ENCODE measurements at places on chromosomes 5 and 9.

- no peak for DNase-seq
These were observed 16.2 kb downstream of the SFXN1 start for GRCh38 chr5:175494264-175495183.

GRCh38 chr5:21263361-21263760 is 1275.4 kb upstream of the CDH18 start:
- no peak for DNase-seq

DNA sequence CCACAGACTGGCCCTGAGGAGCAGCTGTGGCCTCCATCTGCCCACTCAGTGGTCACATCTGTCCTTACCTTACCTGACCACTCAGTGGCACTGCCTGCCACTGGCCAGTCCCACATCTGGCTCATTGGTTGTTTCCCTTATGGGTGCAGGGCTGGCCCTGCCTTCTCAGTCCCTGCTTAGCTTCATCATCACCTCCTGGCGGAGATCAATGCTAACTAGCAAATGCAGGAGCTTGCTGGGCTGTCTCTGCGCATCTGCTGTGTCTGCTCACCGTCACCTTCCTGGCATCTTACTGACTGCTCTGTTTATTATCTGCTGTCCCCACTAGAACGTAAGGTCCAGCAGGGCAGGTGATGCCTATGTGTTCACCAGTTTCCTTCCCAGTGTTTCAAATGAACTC is 356.9 kb downstream of the SEMA5A start:
- no peak for DNase-seq

GRCh38 chr5:15615859-15616258 is 115.9 kb downstream of the FBXL7 start:
- no peak for DNase-seq

- DNase-seq = no peak
These were observed 1.3 kb upstream of the GARNL3 start for GRCh38 chr9:127263237-127263636.

DNA sequence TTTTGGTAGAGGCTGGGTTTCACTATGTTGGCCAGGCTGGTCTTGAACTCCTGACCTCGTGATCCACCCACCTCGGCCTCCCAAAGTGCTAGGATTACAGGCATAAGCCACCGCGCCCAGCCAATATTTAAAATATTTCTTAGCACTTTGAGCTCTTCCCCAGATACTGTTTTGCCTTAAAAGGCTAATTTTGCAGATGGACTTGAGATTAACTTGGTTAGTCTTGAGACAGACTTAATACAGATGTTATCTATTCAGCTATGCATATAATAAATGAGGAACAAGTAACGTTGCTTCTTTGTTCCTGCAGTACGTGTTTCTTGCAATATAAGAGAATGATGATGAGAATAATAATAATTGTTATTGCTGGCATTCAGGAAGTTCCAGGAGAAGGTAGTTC is 56.3 kb downstream of the PCSK5 start:
- DNase-seq = no peak

All from NCI-H1436 (cell line).